ENCODE measurements at places on chromosomes 1 and 21.

DNA sequence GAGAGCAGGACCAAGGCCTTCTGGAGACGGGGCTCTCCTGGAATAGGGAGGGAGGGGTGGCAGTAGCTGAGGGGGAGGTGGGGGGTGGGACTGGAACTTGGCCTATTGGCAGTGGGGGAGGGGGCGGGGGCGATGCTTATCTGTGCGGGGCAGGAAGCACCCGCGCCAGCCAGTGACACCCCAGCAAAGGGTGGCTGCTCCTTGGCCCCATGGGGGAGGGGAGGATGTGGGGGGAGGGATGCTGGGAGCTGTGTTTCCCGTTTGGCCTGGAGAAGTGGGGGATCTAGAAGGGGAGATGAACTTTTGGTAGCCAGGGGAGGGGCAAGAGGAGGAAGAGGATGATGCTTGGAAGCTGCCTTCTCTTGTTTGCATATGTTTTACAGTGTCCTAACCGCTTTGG, 11.0 kb downstream of the ZBTB7B start:
- DNase-seq = no peak

GRCh38 chr1:184865831-184866230, 108.5 kb downstream of the NIBAN1 start:
- no peak for DNase-seq

DNA sequence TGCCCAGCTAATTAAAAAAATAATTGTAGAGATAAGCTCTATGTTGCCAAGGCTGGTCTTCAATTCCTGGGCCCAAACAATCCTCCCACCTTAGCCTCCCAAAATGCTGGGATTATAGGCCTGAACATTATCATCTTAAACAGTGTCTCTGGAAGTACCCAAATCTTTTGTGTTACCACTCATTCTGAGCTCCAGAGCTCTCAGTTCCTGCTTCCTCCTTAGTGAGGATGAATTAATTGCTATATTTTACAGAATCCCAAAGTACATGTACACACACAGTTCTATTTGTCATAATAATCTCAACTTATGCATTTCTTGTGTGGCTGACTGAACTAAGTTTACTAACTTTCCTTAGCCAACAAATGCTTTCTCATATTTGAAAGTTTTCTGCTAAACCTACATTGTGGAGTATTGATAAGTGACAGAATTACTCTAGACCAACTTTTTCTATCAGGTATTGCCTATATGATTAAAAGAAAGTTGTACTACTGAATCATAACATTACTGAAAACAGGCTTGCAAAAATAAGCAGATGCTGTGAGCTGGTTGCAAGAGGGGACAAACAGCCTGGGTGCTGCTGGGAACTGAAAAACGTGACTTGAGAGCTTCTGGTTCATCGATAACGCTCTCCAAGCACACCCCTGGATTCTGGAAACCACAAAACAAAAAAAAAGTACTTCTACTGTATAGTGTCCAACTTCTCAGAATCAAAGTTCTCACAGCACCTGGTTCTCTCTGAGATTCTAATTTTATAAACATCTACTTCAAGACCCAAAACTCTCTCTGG, 15.3 kb downstream of the VAV3 start:
- no peak for DNase-seq

GRCh38 chr1:44040418-44040817, 9.2 kb upstream of the SLC6A9 start:
- no peak for DNase-seq

GRCh38 chr1:17630986-17631385, 91.5 kb downstream of the ARHGEF10L start:
- no peak for DNase-seq

DNA sequence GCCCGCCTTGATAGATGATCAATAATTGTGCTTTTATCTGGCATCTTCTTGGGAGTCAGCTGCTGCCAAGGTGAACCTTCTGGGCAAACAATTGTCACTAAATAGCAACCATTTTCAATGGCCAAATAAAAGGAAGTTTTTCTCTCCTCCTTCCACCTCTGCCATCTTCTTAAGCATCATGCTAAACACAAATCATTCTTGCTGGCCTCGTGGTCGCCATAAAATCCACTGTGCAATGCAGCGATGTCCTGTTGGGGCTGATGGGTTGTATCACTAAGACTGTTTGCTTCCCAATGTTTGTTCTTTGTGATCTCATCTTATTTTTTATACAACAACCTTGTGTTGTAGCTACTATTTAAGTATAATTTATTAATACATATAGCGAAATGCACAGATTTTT, 8.0 kb downstream of the MAN1C1 start:
- no peak for DNase-seq

DNA sequence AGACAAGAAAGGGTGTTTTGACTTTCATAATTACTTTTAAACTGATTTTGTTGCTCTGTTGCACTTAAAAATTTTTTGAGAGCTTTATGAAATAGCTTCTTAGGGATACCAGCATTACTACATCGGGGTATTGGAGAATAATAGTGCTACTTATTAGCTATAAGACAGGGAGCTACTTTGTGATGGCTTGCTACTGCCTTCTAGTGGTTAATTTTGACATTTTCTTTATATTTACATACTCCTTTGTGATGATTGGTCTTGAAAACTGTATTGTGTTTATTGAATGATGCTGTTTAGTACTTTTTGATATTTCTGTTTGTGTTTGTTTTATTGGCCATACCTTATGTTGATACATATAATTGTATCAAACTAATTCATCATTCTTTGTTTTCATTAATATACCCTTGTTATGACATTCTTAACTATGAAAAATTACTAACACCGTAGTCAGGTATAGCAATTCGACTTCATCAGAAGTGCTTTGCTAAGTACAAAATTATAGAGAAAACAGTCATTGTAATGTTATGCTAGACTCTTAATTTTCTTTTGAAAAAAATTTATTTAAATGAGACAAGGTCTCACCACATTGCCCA, 85.5 kb downstream of the CLIC4 start:
- DNase-seq = no peak

DNA sequence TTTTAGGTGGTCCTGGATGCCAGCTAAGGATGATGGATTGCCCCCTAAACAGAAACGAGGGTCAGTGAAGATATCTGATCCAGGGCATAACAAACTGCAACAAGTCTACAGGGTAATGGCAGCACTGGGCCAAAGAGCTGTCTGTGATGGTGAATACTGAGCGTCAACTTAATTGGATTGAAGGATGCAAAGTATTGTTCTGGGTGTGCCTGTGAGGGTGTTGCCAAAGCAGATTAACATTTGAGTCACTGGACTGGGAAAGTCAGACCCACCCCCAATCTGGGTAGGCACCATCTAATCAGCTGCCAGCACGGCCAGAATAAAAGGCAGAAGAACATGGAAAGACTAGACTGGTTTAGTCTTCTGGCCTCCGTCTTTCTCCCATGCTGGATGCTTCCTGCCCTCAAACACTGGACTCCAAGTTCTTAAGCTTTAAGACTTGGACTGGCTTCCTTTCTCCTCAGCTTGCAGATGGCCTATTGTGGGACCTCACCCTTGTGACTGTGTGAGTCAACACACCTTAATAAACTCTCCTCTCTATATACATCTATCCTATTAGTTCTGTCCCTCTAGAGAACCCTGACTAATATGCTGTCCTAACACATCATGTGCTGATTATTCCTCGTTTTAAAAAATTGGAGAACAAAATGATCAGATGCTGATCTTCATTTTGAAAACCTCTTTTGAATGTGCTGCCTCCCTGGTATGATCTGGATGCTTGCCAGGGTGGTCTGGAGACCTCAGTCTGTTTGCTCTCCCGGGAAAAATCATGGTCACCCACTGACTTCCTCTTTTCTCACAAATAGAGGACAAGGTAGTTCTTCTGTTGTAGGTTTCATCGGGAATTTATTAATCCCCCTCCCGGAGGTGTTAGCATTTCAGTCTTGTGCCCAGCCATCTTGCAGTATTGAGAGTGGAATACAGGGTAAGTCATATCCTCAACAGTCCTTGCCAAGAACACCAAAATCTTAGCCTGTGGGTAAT, 234.7 kb downstream of the SETD4 start:
- no peak for DNase-seq

- no peak for DNase-seq
Measured at GRCh38 chr1:193251950-193252349, 65.5 kb upstream of the B3GALT2 start.

- no peak for DNase-seq
Measured at GRCh38 chr21:38356883-38357625, 100.3 kb downstream of the KCNJ15 start.

GRCh38 chr1:52403566-52404115, 582 bp downstream of the ORC1 start:
- no peak for DNase-seq

DNA sequence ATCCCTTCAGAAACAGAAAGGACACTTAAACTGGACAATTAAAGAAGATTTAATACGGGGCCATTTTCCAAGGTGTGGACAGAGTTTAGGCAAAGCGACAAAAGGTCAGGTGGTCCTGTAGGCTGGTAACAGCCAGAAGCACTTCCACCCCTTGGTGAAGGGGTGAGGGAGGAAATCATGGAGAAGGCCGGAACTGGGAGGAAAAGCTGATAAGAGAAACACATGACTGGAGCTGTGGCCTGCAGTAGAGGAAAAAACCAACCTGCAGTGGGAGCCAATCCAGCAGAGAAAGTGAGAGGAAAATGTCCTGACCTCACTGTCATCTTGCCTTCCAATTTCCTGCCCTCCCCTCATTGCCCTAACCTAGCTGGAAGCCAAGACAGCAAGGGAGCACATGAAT, 249.8 kb downstream of the LMO4 start:
- DNase-seq = no peak

- no peak for DNase-seq
Measured at GRCh38 chr1:21301794-21302440, 11.7 kb upstream of the ECE1 start.

DNA sequence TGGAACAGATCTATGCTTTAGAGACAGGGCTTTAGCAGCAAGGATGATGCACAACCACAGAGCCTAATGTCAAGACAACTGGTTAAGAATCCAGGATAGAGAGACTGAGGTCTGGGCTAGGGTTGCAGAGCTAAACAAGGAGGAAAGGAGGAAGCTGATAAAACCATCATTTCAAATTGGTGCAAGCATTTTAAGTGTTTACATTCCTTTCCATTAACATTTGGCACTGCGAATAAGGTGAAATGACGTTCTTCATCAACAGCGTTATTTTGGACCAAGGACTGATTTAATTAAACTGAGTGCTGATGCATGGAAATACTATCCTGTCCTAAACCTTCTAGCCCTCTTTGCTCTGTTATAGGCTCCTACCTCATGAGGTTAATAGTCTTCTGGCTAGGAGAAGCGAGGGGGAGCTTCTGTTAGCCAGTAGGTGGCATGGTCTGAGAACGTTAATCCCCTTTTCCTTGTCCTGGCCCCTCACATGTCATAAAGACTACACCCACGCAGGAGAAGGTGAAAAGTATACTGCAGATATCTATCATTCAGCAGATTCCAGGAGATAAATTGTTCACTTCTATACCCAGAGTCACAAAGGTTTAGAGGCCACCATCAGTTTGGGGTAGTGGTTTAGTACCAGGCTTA, 7.6 kb upstream of the C1orf21 start:
- no peak for DNase-seq

GRCh38 chr1:19744335-19744743, 55.4 kb downstream of the TMCO4 start:
- no peak for DNase-seq

DNA sequence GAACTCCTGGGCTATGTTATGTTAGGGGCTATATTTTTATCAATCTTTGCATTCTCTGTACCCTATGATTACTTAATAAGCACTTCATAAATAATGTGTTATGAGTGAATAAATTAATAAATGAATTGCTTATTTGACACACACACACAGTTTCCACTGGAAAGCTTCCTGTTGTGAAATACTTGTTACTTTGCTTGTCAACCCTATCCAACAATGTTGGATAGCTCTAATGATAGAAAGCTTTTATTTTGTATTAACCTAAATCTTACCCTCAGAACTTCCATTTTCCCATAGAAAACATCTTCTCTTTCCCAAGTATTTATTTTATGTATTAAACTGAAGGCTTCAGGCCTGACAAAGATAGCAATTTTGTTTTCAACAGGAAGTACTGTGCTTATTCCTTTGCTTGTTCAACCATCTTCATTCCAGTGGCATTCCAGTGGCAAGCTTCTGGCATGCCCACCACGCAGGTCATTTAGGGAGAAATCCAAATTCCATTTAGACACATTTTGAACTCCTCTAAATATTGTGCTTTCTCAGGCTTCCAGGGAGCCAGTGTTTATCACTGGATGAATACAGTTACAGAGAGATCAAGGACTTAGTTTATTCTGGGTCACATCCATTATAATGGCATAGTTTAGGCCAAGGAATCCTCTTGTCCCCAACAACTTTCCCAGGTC, 134.4 kb downstream of the TGFB2 start:
- DNase-seq = no peak

- no peak for DNase-seq
Measured at GRCh38 chr1:172273647-172274396, 146.7 kb upstream of the C1orf105 start.

GRCh38 chr1:89687254-89687653, 54.3 kb downstream of the LRRC8C start:
- DNase-seq = no peak

GRCh38 chr1:56404561-56405030, 174.8 kb downstream of the PLPP3 start:
- DNase-seq = no peak

DNA sequence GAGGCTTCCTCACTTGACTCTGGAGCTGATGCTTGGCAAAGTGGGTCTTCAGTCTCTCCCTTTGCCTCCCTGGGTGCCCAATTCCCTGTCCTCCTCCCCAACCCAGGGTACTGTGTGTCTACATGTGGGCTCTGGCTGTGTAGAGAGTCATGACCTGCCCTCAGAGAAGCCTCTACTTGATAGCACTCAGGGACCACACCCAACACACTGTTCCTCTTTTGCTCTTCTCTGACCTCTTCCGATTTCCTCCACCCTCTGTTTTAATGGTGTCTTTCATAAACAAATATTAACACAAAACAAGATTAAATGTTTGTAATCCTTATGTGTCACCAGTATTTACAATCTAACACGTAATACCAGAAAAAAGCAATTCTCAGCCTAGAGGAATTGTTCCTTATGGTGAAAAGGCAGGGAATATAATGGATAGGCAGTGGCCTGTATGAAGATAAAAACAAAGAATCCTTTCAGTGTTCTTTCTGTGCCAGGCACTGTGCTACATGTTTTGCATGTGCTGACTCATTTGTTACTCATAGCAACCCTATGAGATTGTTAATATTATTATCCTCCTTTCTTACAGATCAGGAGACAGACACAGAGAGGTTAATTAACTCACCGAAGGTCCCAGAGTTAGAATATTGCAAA, 58.2 kb downstream of the HSD3B1 start:
- DNase-seq = no peak

- no peak for DNase-seq
Measured at GRCh38 chr1:50231209-50231608, 122.5 kb downstream of the ELAVL4 start.

DNA sequence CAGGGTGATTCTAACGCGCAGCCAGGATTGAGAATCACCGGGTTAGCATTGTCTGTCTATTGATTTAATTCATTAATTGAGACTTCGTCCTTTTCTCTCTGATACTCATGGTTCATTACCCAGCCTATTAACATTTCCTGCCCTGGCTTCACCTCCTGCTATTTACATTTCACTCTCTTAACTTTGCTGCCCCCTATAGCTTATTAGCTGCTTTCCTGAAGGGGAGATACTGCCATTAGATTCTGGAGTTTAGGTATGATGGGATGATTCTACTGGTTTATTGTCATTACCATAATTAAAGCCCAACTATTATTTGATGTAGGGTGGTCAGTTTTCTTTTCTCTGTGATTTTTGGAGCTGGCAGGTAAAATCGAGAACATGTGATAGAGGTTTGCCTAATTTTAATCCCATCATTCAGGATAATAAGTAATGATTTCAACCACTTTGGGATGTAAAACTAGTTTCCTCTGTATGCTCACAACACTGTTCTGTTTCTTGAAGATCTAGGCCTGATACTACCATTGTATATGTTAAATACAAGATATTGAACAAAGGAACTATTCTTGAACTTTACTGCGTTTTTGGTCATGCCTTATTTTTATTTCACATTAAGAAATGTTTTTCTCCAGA, 6.4 kb downstream of the PPP2R5A start:
- no peak for DNase-seq
